ENCODE measurements at places on chromosomes 5 and 9. TPM values are rescaled to one million over a fixed set of nuclear protein-coding genes. Genes with fewer than 3 reads are reported as not detected.

The CCDC152 gene
- total RNA-seq: 0.72 TPM

The HTR1A gene
- total RNA-seq: not detected

The CMYA5 gene
- total RNA-seq: 2.0 TPM

The NACC2 gene
- 28.2 TPM for total RNA-seq

The RNF183 gene
- total RNA-seq: not detected

The FREM1 gene
- 0.72 TPM for total RNA-seq

The GADD45G gene
- total RNA-seq: 2.0 TPM

The ZER1 gene
- 35.0 TPM for total RNA-seq

The EGFLAM gene
- total RNA-seq: 10.1 TPM

The GFI1B gene
- total RNA-seq: not detected

The KCNMB1 gene
- not detected for total RNA-seq

The ACOT12 gene
- total RNA-seq: 0.57 TPM

The IFNA2 gene
- total RNA-seq: not detected

The CCDC187 gene
- not detected for total RNA-seq

The TMC1 gene
- total RNA-seq: 0.86 TPM

The TEX48 gene
- total RNA-seq: not detected

The SLC35D2 gene
- total RNA-seq: 26.9 TPM

The STPG3 gene
- not detected for total RNA-seq

The BTNL9 gene
- not detected for total RNA-seq

The NRARP gene
- total RNA-seq: 0.43 TPM

The HRCT1 gene
- total RNA-seq: not detected

The ZNG1F gene
- total RNA-seq: 5.6 TPM

The ANKRD18A gene
- not detected for total RNA-seq

The LECT2 gene
- total RNA-seq: not detected

The PCDHGA3 gene
- total RNA-seq: 5.5 TPM

The MARVELD2 gene
- total RNA-seq: 1.1 TPM

The HEMGN gene
- total RNA-seq: not detected

The MZB1 gene
- 0.29 TPM for total RNA-seq

The SPATA9 gene
- total RNA-seq: 0.57 TPM

The SLC31A2 gene
- 24.3 TPM for total RNA-seq

The CDC25C gene
- 13.3 TPM for total RNA-seq

The HAVCR2 gene
- 0.22 TPM for total RNA-seq

The GCNT4 gene
- total RNA-seq: 1.1 TPM

The TAS2R1 gene
- total RNA-seq: not detected

The SH3RF2 gene
- total RNA-seq: 4.2 TPM

The ZCCHC9 gene
- 35.8 TPM for total RNA-seq

The PCDHGA8 gene
- total RNA-seq: 3.3 TPM

The ESM1 gene
- 0.22 TPM for total RNA-seq

The ARL14EPL gene
- not detected for total RNA-seq

The NFIL3 gene
- total RNA-seq: 35.2 TPM

The HTR4 gene
- not detected for total RNA-seq
